T-helper 1 cell (primary cell): ENCODE measurements at places on chromosomes 2 and 18.

GRCh38 chr2:143891879-143892308 is 628.0 kb downstream of the ZEB2 start:
- DNase-seq, result no peak

DNA sequence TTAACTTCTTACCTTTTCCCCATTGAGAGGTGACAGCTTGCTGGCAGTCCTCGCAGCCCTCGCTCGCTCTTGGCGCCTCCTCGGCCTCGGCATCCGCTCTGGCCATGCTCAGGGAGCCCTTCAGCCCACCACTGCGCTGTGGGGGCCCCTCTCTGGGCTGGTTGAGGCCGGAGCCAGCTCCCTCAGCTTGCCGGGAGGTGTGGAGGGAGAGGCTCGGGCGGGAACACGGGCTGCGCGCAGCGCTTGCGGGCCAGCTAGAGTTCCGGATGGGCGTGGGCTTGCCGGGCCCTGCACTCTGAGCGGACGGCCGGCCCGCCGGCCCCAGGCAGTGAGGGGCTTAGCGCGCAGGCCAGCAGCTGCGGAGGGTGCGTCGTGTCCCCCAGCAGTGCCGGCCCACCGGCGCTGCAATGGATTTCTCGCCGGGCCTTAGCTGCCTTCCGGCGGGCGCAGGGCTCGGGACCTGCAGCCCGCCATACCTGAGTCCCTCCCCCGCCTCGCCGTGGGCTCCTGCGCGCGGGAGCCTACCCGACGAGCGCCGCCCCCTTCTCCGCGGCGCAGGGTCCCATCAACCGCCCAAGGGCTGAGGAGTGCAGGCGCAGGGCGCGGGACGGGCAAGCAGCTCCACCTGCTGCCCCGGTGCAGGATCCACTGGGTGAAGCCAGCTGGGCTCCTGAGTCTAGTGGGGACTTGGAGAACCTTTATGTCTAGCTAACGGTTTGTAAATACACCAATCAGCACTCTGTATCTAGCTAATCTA is 335.0 kb downstream of the CBLN2 start:
- no peak for DNase-seq

- DNase-seq, result no peak
Measured at GRCh38 chr2:47024046-47024445, 108.4 kb upstream of the MCFD2 start.

DNA sequence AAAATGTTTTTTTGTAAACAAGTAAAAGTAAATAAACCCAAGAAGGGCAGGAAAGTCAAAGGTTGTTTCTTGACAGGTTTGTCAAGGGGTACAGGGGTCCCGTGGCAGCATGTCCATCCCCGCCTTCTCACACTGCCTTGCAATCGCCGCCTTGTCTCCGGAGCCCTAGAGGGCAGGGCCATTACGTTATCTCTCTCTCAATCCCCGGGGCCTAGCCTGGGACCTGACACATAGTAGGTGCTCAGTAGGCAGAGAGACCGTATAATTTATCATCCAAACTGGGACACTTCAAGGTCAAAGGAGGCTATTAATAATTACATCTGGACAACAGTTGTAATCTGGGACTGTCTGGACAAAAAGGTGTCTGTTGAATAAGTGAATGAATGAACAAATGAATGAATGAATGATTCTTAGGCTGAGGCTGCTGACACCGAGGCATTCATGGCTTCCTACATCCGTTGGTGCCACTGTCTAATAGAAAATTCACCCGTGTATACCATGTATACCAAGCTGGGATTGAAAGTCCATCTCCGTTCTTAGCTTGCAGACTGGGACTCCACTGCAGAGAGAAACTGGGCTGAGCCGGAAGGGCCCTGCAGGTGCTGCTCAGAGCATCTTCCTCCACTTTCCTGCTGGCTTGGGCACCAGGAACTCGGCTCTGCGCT is 44.8 kb upstream of the PLB1 start:
- no peak for DNase-seq

GRCh38 chr18:48667276-48668254 is 128.7 kb downstream of the CTIF start:
- no peak for DNase-seq

GRCh38 chr18:49515516-49515915 is 28.5 kb upstream of the C18orf32 start:
- no peak for DNase-seq

DNA sequence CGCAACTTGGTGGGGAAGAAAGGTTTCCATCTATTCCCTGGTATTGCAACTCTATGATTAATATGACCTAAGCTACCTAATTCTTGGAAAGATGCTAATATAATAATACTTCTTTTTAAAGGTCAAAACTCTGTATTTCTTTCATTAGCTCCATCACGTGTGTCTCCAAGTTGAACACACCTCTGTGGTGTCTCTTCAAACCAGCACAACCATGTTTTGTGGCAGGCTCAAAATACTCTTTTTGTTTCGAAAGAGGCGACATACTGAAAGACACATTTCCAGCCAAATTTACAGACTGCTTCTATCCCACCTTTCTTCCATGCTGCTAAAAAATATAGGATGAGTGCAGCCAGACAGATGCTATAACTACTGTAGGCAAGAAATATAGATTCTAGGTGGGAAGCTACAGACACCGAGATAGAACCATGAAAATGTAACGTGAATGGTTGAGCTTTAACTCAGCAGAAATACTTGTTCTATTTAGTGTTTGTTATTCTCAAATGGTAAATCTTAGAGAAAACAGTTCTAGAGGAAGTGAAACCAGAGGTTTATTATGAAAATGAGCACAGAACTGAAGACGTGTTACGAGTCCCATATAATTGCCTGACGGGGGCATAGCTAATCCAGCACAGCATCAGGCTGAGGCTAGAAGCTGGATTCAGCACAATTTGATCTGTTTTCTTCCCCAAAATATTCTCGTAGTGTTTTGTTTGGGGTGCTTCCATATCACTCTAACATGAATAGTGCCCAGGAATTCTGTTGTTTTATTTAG is 991.5 kb upstream of the FANCL start:
- DNase-seq, result no peak

GRCh38 chr18:48977914-48978313 is 27.1 kb upstream of the SMAD7 start:
- no peak for DNase-seq

DNA sequence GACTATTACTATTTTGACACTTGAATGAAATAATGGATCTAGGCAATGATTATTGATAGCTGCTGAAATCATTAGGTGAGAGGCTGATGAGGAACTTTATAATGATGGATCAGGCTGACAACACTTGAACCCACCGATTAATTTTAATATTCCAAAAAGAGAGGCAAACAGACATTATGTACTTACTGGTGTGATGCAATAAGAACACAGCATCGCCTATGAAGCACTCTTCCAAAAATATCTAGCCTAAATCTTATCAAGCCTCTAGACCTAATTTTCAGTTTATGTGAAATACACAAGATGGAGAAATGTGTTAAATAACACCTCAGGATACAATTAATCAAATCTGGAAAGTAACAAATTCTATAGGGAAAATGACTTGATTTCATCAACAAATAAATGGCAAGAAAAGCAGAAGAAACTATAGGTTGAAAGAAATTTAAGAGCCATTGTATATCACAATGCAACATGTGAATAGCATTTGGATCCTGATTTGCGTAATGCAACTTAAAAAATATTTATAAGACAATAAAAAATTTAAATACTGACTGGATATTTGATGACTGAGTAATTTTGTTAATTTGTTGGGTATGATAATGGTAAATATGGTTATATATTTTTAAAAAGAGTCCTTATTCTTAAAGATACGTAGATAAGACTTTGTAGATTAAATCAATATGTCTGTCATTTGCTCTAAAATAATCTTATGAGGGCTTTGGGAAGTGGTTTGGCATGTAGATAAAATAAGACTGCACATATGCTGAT is 17.2 kb upstream of the SSB start:
- no peak for DNase-seq

- DNase-seq, result no peak
Measured at GRCh38 chr2:118356051-118356450, 267.8 kb downstream of the INSIG2 start.

DNA sequence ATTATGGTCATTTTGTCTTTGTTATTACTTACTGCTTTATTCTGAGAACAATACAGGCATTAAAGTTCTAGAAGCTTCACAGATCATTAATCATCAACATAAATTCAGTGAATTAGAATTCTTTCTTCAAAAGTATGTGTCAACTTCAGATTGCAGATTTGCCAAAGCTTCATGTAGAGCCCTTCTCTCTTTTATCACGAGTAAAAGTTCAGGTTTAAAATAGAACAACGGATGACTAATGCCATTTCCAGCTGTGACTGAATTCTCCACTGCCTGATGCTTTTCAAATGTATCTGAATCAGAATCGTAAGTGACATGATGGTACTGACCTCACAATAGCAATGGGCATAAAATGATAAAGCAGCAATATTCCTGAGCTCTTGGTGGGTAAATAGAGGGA is 116.0 kb downstream of the ABCA12 start:
- no peak for DNase-seq

GRCh38 chr18:67354091-67354490 is 162.4 kb downstream of the DSEL start:
- DNase-seq, result no peak

DNA sequence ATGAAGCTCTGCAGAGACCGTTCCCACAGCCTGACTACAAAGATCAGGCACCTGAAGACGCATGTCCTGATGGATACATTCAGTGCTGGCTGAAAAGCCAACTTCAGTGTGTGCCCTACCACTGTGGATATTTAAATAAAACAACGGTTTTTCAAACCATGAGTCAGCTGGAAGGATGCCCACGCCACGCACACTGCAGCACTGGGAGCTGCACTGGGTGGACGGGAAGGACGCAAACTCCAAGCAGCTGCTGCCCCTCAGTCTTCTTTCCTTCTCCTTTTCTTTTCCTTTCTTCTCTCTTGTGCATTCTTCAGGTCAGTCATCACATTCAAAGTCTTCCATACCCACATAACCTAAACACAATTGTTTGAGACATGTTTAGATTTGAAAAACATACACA is 7.9 kb downstream of the TMEM18 start:
- DNase-seq, result no peak

GRCh38 chr2:48943436-48943835 is 187.9 kb upstream of the LHCGR start:
- no peak for DNase-seq

DNA sequence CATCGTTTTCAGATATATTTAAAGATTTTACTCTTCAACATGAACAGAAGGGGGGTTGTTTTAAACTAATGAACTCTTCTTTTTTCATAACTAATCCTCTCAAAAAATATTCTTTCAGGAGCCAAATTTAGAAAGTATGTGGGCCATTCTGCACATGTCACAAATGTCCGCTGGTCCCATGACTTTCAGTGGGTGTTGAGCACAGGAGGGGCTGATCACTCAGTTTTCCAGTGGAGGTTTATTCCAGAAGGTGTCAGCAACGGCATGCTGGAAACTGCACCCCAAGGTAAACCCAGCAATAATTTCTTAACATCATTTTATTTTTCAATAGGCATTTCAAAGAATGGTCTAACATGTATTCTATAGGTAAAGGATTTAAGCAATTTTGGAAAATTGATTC is 136.0 kb downstream of the EML6 start:
- no peak for DNase-seq

GRCh38 chr2:58387701-58388100 is 146.6 kb upstream of the FANCL start:
- no peak for DNase-seq

DNA sequence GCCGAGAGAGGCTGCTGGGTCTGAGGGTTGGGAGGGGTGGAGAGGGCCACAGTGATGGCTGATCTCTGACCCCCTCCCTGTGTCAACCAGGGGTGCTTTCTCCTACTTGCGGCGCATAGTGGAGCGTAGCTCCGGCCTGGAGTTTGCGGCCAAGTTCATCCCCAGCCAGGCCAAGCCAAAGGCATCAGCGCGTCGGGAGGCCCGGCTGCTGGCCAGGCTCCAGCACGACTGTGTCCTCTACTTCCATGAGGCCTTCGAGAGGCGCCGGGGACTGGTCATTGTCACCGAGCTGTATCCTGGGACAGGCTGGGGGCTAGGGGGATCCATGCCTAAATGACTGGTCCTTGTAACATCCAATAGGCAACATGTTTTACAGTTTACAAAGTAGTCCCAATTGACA is 20.9 kb upstream of the GMPPA start:
- no peak for DNase-seq

DNA sequence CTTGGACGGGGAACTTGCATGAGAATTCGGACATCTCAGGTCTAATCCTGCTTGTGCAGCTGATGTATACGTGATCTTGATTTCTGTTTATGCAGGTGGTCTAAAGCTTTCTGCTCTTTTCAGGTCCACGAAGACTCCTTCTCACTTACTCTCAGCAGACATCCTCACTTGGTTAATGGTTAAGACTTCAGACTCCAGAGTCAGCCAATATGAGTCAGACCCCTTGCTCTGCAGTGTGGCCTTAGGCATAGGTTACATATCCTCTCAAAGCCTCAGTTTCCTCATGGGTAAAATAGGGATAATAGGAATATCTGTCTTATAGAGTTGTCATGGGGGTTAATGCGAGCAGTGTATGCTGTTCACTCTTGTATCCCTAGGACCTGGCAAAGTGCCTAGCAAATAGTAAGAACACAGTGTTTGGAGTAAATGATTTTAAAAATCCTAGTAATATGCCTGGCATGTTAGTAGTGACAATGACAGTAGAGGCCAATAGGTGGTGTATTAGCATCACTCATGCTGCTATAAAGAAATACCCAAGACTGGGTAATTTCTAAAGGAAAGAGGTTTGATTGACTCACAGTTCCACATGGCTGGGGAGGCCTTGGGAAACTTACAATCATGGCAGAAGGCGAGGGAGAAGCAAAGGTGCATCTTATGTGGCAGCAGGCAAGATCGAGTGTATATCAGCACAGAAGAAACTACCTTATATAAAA is 42.3 kb downstream of the XRCC5 start:
- DNase-seq, result no peak

DNA sequence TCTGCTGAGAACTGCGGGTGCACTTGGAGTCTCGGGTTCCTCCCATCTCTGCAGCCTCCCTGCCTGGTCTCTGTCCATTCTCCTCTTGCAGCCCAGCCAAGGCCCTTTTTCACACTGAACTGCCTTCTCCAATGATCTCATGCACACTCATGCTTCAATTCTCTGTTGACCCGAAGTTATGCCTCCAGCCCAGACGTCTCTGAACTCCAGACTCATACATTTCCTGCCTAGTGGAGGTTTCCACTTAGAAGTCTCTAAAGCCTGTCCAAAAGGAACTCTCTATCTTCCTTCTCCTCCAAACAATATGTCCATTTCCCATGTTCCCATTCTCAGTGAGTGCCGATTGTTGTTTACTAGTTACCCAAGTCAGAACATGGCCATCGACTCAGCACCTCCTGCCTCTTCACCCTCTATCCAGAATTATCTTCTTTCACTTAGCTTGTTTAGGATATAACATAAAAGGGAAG is 155.2 kb downstream of the IRS1 start:
- DNase-seq, result no peak

- no peak for DNase-seq
Measured at GRCh38 chr18:4544142-4544541, 89.0 kb upstream of the DLGAP1 start.

GRCh38 chr2:15733867-15734673 is 142.4 kb downstream of the DDX1 start:
- DNase-seq, result no peak

- DNase-seq, result no peak
Measured at GRCh38 chr2:154402213-154402612, 296.3 kb upstream of the KCNJ3 start.
